ENCODE measurements at places on chromosomes 2 and 18.

- no peak for DNase-seq
Observed at GRCh38 chr18:29164993-29165599, 988.2 kb upstream of the CDH2 start.

DNA sequence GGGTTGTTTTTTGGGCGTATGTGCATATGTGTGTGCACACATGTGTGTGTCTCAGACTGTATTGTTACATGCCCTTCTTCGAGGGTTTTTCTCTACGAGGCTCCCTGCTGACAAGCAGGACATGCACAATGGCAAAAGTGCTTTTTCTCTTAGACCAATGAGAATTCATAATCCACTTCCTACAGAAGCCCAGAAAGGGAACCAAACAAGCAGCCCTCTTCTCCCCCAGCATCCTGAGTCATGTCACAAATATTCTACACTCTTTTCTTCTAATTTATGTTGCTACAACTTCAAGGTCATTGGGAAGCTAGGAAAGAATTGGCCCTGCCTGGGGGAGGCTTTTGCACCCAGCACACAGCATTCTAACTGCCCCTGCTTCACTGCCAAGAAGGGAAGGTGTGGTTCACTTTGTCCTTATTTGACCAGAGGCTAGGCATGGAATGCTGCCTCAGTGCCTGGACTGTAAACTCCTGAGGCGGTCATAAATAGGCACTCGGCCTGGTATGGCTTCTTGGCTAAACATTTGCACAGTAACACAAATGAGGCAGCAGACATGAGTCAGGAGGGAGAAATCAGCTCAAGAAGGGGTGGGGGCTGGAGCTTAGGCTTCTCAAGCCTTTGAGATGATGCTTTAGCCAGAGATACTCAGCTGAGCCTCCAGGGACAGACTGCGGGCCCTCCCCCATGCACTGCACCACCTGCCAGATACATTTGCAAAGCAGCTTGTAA is 92.7 kb upstream of the KLF7 start:
- DNase-seq, result no peak

GRCh38 chr2:72108121-72108520 is 39.5 kb downstream of the CYP26B1 start:
- DNase-seq, result no peak

DNA sequence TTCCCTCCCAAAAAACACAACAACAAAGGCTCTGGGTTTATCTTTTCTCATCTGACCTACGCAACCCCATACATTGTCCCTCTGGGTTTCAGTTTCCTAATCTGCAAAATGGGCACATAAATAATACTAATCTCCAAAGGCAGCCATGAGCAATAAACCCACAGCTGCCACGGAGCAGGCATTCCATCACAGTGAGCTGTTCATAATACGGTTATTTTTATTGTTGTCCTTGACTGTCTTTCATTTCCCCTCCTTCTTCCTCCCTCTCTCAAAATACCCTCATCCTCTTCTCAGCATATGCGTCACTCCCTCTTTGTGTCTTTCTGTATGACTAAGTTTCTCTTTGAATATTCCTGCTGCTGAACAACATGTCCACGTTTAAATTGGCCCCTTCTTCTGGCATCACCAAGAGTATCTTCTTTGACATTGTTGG is 129.8 kb upstream of the CAB39 start:
- DNase-seq, result no peak

- no peak for DNase-seq
Observed at GRCh38 chr18:47917923-47918610, 12.4 kb downstream of the SMAD2 start.

GRCh38 chr18:56576826-56577573 is 61.4 kb downstream of the TXNL1 start:
- no peak for DNase-seq

DNA sequence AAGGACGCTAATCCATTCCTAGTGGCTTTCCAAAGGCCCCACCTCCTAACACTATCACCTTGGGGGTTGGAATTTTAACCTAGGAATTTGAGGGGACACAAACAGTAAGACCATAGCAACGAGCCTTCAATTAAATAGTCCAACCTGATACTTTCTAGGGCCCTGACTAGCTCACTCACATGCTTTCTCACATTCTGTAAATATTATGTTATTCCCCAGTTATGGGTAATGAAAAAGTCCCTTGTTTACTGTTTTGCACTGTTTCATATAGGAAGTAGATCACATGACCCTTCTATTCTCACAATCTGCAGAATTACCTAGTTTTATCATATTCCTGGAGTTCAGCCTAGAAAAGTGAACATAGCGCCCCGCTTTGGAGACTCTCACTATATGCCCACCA is 1212.1 kb upstream of the ACVR2A start:
- DNase-seq, result no peak

- DNase-seq, result no peak
Observed at GRCh38 chr18:3541549-3542386, 91.8 kb downstream of the TGIF1 start.

DNA sequence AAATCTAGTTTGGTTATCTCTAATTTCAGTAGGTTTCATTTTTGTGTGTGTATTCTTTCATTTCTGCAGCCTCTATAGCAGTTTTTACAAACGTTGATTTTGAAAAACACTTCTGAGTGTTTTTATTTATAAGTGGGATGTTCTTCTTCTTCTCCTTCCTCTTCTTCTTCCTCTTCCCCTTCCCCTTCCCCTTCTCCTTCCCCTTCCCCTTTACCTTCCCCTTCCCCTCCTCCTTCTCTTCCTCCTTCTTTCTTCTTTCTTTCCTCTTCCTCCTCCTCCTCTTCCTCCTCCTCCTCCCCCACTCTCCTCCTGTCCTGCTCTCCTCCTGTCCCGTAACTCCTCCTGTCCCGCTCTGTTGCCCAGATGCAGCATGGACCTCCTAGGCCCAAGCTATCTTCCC is 4.2 kb downstream of the UGGT1 start:
- DNase-seq, result no peak
